ENCODE measurements at places on chromosomes 2 and 18.

DNA sequence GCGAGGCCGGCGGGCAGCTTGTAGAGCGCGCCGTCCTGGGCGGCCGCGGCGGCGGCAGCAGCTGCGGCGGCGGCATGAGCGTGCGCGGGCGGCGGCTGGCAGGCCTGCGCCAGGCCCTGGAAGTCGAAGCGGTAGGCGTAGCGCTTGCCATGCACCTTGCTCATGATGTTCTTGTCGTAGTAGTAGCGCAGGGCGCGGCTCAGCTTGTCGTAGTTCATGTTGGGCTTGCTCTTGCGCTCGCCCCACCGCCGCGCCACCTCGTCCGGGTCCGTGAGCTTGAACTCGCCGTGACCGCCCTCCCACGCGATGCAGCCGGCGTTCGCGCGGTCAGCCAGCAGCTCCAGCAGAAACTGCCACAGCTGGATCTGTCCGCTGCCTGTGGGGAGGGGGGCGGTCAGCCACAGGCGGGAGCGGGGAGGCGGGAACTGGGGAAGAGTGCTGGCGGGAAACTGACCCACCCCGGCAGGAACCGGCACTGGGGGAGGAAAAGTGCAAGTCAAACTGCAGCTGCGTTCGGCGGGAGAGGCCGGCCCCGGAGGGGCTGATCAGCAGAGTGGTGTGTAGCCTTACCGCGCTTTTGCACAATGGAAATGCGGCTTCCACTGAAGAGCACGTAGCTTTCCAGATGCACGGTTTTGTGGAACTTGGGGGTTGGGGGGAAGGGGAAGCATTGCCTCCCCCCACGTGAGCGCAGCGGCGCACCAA lies 3.0 kb downstream of the FEV start:
- peak; percentile 22 for DNase-seq

DNA sequence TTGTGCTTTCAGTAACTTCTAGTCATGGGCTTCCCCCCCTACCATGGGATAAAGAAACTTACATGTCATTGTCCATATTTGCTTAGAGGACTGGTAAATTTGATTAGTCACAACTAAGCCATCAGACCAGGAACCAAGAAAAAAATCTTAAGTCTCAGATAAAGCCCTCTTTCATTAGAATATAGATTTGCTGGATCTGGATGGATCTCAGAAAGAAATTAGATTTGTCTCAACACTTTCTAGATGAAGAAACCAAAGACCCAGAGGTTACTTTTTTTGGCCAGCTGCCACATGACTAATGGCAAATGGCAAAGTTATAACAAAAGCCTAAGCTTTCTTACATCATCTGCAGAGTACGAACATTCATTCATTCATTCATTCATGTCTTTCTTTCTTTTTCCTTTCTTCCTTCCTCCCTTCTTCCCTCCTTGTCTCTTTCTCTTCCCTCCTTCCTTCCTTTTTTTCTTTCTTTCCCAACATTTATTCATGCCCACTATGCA lies 60.2 kb downstream of the CDCA7 start:
- DNase-seq, result no peak

GRCh38 chr2:14619441-14619840 lies 13.1 kb upstream of the LRATD1 start:
- DNase-seq, result no peak

DNA sequence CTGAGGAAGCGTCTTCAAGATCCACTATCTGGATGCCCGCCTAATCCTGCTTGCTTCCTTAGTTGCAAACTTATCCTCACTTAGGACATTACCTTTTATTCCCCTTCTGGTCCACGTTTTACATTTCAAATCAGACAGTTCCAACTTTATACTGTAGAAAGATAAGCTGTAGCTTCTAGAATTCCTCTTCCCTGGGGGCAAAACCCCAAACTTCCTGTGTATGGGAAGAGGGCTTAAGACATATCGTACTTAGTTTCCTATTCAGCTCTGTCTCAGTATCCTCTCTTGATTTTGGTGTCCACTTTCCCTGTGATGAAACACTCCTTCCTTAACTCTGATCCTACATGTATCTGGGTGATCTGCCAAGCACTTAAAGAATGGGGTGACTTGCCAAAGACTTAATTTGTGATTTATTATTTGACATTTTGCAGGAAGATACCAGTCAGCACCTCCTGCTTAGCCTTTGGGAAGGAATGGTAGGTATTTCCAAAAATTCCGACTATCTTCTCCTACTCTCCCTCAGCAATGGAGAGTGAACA lies 245.2 kb downstream of the CDCA7 start:
- no peak for DNase-seq

DNA sequence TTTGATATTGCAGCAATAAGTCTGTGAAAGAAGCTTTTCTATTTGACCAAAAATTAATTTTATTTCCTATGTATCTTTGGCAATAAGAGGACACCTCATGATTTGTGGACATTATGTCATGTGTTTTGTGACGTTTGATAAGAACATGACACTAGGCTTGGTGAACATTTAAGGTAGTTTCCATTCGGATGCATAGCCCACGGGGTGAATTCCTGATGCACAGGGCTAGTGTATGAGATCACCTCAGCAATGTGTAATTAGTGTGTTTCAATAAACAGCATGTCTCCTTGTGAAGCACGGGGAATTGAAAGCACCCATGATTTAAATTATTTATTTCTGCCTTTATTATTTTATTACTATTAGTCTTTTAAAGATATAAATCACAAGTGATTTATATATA lies 146.1 kb upstream of the LINC00305 start:
- DNase-seq, result no peak

- DNase-seq, result no peak
Measured at GRCh38 chr2:129727286-129727685, 252.2 kb upstream of the RAB6C start.

GRCh38 chr2:170264865-170265264 lies 86.9 kb downstream of the MYO3B start:
- no peak for DNase-seq

DNA sequence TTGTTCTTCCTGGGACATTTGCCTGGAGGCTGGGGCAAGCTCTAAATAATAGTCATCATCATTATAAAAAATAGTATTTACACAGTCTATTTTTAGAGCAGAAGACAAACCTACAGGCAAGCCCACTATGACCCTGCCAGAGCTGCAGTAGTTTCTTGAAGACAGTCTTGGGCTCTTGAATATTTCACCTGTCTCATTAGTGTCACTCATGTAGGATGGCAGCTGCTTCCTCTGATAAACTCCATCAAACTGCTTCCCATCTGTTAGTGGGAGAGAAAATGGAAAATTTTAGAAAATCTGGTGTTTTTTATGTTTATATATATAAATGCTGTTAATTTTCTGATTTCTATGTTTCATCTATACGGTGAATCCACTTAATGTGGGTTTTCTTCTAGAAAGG lies 8.5 kb upstream of the CYRIA start:
- no peak for DNase-seq

DNA sequence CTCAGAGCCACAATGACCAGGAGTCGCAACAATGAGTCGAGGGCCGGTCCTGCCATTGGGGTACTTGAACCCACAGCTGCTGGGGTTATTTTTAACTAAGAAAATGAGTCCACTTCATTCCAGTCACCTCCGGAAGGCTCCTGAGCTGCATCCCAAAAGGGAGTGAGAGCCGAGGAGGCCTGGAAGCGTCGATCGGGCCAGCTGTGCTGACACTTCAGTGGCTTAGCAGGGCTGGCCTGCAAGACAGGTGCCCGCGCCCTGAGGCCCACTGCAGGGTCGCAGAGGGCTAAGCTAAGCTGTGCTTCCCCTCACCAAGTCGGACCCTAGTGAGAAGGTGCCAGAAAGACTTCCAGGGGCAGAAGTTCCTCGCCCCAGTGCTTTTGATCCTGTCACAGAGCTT lies 21.1 kb downstream of the TBC1D8 start:
- no peak for DNase-seq

- DNase-seq, result peak; percentile 78
Measured at GRCh38 chr18:35581898-35582641, 530 bp downstream of the GALNT1 start.

GRCh38 chr2:152511981-152512380 lies 177.0 kb downstream of the FMNL2 start:
- no peak for DNase-seq

DNA sequence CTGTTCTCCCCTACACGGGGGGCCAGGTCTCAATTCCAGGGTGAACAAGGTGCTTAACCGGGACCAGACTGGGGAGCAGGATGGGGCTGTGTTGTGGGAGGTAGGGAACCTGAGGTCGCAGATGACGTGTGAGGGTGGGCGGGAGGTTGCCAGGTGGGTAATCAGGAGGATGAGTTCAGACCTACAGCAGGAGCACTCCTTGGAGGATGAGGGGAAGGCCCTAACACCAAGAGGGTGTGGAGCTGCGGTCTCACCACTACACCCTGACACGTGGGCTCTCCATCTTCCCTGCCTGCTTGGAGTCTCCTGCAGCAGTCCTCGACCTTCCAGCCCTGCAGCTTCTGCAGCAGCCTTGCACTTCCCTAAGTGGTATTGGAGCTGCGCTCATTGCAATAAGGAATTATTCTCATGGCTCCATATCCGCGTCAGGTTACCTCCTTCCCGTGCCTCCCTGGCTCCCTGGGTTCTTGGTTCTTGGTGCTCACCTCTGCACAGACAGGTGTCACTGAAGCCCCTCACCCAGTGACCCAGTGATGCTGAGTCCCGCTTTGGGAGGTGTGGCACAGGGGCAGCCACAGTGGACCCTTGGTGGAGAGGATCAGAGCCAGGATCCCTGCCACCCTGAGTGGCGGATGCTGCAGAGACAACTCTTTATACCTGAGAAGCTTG lies 15.5 kb downstream of the SH3BP4 start:
- DNase-seq, result no peak

GRCh38 chr18:40258311-40258710 lies 1696.7 kb upstream of the PIK3C3 start:
- DNase-seq, result no peak

DNA sequence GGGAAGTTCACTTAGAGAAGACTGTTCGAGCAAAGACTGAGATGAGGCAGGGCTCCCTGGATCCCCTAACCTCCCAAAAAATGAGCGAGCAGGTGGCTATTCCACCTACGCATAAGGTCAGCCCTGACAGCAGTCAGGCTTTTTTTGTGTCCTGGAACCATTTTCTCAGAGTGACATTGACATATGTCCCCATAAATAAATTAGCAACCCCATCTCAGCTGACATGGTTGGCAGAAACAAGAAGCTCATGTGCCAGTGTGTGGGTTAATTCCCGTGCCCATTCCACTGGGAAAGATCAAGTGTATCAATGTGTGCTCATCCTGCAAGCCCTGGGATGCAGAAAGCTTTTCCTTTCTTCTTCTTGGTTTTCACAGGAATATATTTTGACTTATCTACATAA lies 740.4 kb upstream of the CELF4 start:
- no peak for DNase-seq

DNA sequence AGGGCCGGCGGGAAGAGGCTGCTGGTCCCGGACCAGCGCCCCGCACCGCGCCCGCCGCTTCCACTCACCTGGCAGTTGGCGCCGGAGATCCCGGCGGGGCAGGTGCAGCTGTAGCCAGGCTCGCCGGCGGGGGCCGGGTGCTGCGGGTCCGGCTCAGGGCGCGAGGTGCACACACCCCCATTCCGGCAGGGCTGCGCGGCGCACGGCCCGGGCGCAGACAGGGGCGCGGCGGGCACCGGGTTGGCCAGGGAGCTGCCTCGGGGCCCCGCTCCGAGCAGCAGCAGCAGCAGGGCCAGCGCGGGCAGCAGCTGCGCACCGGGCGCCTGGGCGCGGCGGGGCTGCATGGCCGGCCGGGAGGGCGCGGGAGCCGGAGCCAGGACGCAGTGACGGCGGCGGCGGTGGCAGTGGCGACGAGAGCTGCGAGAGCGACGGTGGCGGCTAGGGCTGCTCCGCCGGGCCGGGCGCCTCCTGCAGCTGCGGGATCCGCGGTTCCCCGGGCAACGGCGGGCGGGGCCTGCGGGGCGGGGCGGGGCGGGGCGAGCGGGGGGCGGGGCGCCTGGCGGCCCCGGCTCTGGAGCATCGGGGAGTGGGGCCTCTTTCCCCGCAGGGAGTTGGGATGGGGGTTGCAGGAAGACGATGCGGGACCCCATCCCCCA lies at the start of gene DNER:
Gene DNER (minus strand): TSS at position 476 of the 656 bp plus-strand sequence. CDS start 132 bp downstream, at position 344.
- DNase-seq, result peak; percentile 94

DNA sequence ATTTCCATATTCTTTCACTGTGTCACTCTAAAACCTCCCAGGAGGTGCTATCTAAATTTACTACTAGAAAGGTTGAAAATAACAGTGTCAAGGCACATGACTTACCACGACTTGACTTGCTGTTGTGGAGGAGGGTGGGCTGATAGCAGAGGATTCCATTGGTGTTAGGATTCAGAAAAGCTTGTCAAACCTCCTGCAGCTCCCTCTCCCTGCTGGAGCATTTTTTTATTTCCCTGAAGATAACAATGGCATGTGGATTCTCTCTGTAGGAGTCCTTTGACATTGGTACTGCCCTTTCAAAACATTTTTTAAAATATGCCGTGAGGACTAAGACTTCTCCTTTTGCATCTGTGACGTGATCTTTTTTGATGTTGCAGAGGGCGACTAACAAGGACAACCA lies 696.9 kb upstream of the GYPC start:
- DNase-seq, result no peak

GRCh38 chr2:222859786-222860612 lies 837 bp upstream of the ACSL3 start:
- peak; percentile 22 for DNase-seq

DNA sequence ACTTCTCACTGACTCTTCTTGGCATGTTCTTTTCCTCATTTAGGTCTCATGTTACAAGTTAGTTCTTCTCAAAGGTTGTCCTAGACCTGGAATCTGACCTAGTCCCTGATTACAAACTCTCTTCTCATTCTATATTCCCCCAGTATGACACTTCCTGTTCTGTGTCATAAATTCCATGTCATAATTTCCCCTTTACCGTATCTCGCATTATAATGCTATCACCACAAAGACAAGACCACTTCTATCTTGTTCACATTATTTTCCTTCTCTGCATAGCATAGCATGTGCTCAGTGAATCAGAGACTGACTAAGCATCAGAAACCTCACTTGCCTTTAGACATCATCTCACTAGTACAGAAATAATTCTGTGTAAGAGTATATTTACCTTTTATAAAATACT lies 63.6 kb upstream of the CAVIN2 start:
- no peak for DNase-seq

DNA sequence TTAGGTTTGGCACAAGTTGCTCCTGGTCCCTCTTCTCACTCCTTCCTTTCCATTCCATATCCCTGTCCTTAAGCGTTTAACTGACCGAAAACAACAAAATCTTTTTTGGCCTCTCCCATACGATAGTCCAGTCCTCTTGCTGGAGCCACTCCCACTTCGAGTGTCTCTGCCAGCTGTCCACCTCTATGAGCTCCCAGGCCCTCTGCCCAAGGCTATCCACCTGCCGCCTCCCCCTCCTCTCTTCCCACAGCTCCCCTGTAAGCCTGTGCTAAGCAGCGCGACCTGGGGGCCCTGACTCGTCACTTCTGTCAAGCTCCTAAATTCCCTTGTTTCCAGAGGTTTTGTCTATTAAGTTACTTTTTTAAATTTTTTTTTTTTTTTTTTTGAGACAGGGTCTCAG lies 47.0 kb upstream of the FOSL2 start:
- no peak for DNase-seq

GRCh38 chr18:44781886-44782285 lies 101.2 kb downstream of the SETBP1 start:
- DNase-seq, result no peak

DNA sequence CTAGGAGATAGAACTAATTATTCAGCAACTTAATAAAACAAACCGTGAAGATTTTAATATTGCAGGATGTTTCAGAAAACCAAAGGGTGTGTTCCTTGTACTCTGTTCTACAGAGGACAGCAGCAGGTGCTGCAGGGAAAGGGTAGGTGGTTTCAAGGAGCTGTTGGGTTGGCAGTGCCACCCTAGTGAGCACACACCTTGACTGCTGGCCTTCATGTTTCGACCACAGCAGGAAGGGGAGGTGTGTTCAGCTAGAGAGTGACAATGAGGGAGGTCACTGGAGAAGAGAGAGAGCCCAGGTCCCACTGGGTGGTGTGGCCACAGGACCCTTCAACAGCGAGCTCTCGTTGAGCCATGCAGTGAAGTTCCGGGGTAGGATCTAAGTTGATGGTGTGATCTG lies 98.6 kb downstream of the ZNF236 start:
- DNase-seq, result no peak
